ENCODE measurements at places on chromosomes 12 and 14.

DNA sequence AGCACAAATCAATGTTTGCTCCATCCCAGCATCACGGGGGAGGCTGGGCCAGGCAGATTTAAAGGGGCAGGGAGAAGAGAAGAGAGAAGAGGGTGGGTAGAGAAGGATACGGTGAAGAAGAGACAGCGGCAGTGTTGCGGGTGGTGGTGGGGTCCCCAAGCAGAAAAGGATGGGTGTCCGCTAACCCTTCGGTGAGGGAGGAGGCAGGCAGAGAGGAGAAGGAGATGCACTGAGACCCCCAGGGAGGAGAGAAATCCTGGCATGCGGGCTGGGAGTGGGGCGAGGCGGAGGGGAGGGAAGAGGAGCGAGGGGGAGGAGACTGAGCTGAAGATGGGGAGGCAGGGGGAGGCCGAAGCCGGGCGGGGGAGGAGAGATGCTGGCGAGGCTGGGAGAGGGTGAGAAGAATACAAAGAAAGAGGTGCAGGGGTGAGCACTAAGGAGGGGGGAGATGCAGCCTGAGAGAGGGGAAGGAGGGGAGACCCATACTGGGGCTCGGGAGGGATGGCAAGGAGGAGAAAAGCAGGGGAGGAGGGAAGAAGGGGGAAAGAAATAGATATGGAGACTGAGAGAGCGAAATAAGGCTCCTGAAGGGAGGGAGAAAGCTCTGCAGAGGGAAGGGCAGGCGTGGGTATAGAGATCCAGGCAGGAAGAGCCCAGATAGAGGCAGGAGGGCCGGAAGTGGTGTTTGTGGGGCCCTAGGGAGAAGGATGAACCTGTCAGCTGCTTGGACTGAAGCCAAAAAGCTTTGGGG, at the start of gene JPH4:
Gene JPH4, minus strand, starts transcription at position 231 of the 751 bp plus-strand sequence. CDS start 1,337 bp downstream, outside the sequence.
- no peak for DNase-seq

DNA sequence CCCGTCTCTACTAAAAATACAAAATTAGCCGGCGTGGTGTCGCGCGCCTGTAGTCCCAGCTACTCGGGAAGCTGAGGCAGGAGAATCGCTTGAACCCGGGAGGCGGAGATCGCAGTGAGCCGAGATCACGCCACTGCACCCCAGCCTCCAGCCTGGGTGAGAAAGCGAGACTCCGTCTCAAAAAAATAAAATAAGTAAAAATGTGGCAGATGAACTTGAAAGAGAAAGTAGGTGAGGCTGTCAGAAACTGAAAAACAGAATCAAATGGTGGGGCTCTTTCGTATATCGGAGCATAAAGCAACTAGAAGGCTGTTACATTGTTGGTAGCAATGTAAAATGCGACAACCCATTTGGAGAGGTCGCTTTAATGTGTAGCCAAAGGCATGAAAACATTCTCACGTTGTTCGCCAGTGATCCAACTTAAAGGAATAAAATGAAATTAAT, 767 bp upstream of the CCNT1 start:
- peak; percentile 27 for DNase-seq

- DNase-seq: no peak
These were observed 42.4 kb downstream of the DUSP16 start for GRCh38 chr12:12520273-12520672.

- DNase-seq: no peak
These were observed 36.7 kb upstream of the PITPNM2 start for GRCh38 chr12:123187637-123188036.

DNA sequence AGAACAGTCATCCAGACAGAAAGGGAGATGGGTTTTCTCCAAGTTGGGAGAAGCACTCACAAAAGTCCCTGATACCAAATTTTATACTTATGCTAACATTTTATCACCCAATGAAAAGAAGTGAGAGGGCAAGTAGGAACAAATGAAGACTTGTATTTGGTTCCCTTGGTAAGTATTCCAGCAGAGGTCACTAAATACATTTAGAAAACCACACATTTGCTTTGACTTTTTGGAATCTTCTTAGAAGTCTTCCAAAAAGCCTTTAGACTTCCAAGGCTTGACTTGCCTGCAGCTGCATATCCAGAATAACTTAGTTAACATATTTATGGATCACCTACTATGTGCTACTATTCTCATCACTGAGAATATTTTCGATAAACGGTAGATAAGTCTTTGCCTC, 3.1 kb upstream of the GYS2 start:
- no peak for DNase-seq

GRCh38 chr12:111420494-111420893, 14.8 kb downstream of the SH2B3 start:
- DNase-seq: no peak

DNA sequence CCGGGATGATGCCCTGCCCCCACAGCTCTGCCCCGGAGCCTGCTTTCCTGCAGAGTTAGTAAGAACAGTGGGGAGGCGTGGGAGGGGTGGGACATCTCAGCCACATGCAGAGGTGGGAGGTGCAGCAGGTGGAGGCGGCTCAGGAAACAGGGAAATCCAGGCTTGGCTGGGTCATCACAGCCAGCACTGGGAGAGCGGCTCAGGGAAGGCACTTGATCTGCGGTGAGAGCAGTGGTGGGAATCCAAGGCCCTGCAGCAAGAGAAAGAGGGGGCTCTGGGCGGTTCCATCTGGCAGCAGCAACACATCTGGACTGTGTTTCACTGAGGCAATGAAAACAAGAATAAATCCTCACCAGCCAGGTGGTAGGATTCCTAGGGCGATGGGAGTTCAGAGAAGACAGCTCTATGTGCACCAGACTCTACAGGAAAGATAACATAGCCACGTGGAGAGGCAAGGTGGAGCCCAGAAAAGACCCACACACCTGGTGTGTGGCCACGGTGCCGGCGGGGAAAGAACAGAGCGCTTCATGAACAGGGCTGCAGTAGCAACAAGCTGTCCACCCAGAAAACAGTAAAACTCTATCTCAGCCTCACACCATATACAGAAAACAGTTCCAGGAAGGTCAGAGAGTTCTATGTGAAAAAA, 57.6 kb downstream of the CCDC85C start:
- peak; percentile 68 for DNase-seq

- DNase-seq: no peak
These were observed 122.2 kb downstream of the NTS start for GRCh38 chr12:85996280-85996679.

GRCh38 chr14:35503646-35504045, 30.3 kb upstream of the INSM2 start:
- DNase-seq: no peak

DNA sequence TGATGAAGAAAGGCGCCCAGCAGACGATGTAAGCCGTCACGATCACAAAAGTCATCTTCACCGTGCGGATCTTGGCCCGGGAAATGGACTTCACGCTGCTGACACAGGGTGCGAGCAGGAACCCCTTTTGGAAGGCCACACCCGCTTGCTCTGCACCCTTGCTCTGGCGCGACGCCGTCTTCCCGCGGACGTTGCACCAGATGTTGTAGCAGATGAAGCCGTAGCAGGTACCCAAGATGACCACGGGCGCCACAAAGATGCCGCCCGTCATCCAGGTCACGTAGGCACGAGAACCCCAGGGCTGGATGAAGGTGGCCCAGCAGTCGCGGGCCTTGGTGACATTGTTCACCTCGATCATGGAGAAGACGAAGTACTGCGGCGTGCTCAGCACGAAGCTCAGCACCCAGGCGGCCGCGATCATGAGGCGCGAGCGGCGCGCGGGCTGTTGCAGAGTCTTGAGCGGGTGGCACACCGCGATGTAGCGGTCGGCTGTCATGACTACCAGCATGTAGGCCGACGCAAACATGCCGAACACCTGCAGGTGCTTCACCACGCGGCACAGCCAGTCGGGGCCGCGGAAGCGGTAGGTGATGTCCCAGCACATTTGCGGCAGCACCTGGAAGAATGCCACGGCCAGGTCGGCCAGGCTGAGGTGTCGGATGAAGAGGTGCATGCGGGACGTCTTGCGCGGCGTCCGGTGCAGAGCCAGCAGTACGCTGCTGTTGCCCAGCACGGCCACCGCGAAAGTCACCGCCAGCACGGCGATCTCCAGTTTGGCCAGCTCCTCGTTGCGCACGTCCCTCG, 890 bp downstream of the AVPR1A start:
- no peak for DNase-seq

DNA sequence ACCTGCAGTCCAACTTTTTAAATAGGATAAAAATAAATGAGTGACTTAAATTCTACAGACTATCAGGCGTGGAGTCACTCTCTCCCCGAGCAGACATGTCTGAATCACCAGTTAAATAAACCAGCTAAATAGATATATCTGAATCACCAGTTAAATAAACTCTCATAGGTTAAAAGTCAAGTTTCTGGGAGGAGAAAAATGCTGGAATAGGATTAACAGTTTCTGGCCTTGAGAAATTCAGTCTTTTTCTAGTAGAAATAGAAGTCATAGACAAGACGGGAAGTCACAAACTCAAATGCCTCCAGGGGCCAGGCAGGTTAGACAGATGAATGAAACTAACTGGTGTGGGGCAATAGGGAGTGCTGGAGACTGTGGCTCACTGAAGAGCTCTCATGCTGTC, 258.6 kb upstream of the TMEM132C start:
- no peak for DNase-seq

GRCh38 chr14:104171029-104171697, 32.8 kb downstream of the KIF26A start:
- peak; percentile 98 for DNase-seq

DNA sequence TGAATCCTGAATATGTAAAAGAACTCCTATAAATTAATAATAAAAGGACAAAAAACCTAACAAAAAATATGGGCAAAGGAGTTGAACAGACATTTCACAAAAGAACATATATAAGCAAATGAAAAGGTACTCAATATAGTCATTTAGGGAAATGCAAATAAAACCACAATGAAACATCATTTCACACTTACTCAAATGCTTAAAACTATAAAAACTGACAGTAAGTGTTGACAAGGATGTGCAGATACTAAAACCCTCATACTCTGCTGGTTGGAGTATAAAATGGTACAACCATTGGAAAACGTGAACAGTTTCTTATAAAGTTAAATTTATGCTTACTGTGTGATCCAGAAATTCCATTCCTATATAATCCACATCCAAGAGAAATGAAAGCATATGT, 247.1 kb downstream of the GXYLT1 start:
- DNase-seq: no peak

GRCh38 chr12:123485756-123486155, 27.8 kb downstream of the SNRNP35 start:
- no peak for DNase-seq

DNA sequence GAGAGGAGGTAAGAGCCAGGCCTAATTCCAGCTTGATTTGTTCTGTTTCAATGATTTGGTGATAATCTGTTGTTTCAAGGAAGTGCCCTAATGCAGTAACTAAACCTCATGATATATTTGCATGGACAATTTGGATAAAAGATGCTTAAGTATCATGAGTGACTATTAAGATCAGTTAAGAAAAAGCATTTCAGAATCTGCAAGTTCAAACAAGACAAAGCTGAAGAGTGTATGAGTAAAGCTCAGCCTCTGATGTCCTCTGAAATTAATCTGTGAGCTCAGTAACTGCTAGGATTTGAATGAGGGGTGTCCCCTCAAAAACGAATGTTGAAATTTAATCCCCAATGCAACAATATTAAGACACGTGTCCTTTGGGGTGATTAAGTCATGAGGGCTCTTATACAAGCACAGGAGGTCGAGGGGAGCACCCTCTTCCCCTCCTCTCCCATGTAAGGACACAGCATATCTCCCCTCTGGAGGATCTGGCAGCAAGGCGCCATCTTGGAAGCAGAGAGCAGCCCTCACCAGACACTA, 949.2 kb downstream of the GALC start:
- DNase-seq: no peak

GRCh38 chr12:1272142-1272541, 281.1 kb downstream of the ERC1 start:
- no peak for DNase-seq

DNA sequence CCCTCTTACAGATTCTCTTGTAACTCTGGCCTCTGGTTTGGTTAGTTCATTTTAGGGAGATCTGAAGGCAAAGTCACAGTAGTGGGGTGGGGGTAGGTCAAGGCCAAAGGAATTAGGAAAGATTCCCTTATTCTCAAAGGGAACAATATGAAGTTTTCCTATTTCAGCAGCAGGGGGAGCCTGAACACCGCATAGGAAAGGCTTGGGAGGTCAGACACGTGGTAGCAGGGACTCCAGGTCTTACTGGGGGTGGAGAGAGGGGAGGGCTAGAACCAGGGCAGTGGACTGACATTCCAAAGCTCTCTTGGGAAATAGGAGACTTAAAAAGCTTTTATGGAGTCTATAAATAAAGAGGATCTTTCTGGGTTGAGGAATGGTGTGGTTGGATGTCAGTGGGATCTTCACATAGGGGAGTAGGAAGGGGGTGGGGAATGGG, 1.3 kb downstream of the ZC3H10 start:
- DNase-seq: peak; percentile 88

- DNase-seq: no peak
These were observed 430.3 kb downstream of the NAV3 start for GRCh38 chr12:78260976-78261375.

DNA sequence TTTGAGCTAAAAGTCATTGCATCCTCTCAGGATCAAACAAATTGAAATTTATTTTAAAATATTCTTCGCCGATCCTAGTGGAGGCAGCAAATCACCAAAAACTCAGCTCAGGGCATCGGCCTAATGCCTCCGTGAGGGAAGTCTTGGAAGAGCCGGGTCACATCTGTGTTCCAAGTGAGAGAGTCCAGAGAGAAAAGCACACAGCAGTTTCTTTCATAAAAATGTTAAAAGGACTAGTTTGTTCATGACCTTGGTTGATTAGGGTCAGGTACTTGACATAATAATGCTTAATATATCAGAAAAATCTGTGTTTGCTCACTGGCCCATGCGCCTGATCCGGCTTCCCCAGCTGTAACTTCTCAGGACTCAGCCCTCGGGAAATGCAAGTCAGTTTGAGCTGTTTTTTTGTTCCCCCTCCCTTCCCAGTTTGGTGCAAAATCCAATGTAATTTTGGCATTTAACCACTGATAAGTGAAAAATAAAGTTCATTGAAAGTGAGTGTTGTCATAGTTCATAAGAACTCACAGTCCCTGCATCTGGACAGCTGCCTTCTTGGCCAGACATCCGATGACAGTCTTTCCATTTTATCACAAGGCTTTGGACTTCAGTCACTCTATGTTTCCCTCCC, 161.7 kb downstream of the CAND1 start:
- no peak for DNase-seq

DNA sequence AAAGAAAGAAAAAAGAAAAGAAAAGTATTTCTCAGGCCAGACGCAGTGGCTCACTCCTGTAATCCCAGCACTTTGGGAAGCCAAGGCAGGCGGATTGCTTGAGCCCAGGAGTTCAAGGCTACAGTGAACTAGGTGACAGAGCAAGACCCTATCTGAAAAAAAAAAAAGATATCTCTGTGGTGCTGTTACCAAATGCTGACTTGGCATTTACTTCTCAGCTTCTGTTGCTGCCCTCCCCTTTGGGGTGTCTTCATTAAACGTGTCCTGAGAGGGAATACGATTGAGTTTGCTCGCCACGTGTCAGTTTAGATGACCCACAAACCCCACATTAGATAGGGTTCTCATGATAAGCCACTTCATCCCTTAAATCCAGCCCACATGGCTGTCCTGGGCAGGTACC, 4.4 kb upstream of the POLR3B start:
- DNase-seq: no peak

GRCh38 chr14:22047115-22047514, 373.5 kb upstream of the OR4E1 start:
- no peak for DNase-seq
